ENCODE measurements at places on chromosomes 3 and 15.

DNA sequence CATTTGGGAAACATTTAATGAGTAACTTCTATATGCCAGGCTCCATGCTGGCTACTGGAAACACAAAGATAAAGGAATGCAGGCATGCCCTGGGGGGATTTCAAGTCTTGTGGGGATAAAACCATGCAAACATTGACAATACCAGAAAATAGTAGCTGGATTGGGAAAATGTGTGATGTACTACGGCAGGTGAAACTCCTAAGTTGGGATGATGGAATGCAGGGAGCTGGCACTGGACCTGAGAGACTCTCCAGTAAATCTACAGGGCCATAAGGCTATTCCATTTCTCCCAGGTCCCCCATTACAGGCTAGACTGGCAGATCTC is 68.2 kb upstream of the NTRK3 start:
- DNase-seq = no peak

DNA sequence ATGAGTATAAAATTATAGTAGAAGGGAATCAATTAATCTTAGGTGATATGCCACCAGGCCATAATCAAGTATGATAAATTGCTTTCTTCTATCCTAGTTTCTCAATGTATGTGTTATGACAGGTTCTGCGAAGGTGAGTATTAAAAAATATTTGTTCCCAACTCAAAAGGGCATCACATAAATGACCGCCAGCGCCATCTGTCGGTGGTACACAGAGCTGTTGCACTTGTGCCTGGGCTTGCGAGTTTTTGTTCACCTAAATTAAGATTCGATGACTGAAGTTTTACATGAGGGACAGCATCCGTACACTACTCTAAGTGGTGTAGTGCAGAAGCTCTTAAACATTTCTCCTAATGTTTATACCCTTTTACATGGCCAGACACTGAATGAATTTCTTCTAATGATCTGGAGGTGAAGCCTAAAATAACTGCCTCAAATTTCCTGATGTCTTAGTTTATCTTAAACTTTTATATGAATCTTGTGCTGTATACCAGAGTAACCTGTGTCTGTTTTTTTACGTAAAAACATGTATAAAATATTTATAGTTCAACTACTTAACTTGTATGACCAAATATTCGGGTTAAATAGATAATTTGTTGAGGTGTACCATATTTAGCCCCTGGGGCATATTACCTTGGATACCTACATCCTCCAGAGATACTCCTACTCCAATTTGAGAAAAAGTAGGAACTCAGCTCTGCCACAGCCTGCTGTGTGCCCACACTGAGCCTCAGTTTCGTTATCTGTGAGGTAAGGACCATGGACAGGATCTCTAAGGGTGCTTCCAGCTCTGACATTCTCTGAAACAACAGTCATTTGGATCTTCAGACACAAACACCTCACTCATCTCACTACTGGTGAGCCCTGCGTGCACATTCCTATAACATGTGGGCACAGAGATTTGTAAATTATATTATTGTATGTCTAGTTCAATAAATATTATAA is 365.6 kb downstream of the MAGI1 start:
- no peak for DNase-seq

DNA sequence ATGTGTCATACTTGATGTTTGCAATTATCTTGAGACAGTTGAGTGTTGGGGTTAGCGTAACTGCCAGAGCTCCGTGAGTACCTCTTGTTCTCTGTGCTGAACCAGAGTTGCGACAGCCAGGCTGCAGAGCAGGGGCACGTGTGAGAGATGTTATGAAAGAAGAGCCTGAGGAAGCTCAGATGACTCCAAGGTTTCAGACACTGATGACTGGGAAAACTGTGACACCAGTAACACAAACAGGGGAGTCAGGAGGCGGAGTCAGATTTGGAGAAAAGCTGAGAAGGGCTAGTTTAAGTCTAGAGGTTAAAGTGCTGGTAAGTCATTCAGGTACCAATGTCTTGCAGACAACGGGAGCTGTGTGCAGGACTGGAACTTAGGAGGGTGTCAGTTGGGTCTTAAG is 45.0 kb downstream of the BLM start:
- DNase-seq = no peak

DNA sequence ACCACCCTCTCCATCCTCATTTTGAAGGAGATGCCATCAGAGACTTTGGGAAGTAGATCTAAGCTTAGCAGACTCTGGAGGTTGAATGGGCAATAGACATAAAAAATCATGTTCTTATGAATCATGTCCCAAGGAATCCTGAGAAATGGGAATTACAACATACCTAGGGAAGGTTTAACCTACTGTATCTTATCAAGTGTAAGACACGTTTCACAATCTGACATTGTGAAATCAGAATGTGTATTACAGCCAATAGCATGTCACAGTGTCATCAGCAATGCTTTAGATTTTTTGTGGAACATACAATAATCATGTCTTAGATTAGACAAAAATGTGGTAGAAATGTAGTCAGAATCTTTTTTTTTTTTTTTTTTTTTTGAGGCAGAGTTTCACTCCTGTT is 332.4 kb upstream of the TLE3 start:
- DNase-seq = no peak

DNA sequence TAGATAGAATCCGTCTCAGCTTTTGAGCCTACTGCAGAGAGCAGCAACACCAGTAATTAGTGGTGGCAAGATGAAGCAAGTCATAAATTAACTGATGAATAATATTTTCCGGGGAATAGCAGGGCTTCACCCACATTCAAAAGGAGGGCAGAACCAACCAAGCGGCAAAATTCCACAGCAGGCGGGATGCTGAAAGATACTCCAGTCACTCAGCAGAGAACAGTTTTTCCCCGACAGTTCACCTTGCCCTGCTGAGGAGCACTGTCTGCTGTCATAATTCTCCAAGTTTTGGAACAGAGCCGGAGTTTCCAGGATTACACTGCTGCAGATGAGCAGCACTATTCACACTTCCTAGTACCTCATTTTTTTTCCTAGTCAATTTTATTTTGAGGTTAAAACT is 274.7 kb downstream of the CD47 start:
- DNase-seq = no peak

GRCh38 chr15:51864408-51865056 is 35.1 kb downstream of the TMOD3 start:
- DNase-seq = no peak

GRCh38 chr3:196169836-196170240 is 41.4 kb downstream of the ZDHHC19 start:
- no peak for DNase-seq

- no peak for DNase-seq
Observed at GRCh38 chr3:105525531-105525930, 158.8 kb downstream of the ALCAM start.

Data from activated gamma-delta T cell (primary cell).